ENCODE measurements at places on chromosomes 2 and 18. TPM values are rescaled to one million over a fixed set of nuclear protein-coding genes. Genes with fewer than 3 reads are reported as not detected.

The DPP10 gene
- polyA plus RNA-seq = not detected

The CXCR1 gene
- 0.39 TPM for polyA plus RNA-seq

The FRZB gene
- polyA plus RNA-seq = not detected

The SCYGR4 gene
- polyA plus RNA-seq = not detected

The DNAH6 gene
- 0.02 TPM for polyA plus RNA-seq

The SH3BP4 gene
- polyA plus RNA-seq = 19.4 TPM

The DAPL1 gene
- 0.56 TPM for polyA plus RNA-seq

The GREB1 gene
- 0.03 TPM for polyA plus RNA-seq

The UPP2 gene
- not detected for polyA plus RNA-seq
